ENCODE measurements at places on chromosomes 1 and 21. TPM values are rescaled to one million over a fixed set of nuclear protein-coding genes. Genes with fewer than 3 reads are reported as not detected.

GRCh38 chr1:73587080-73587479, 610.9 kb downstream of the LRRIQ3 start:
- H3K4me3 ChIP-seq = no peak overlapping the region
- no peaks in the 10 kb centered on the region for H3K36me3 ChIP-seq
- no peaks in the 10 kb centered on the region for H3K4me1 ChIP-seq
- no peaks in the 10 kb centered on the region for H3K27me3 ChIP-seq
- no peak overlapping the region for H3K27ac ChIP-seq

- DNase-seq = no peak
- no peaks in the 10 kb centered on the region for H3K36me3 ChIP-seq
- H3K4me3 ChIP-seq = no peak overlapping the region
- H3K27me3 ChIP-seq = no peaks in the 10 kb centered on the region
- H3K4me1 ChIP-seq = peaks cover 9% of the 10 kb centered on the region
Measured at GRCh38 chr1:178127482-178128191, 33.7 kb downstream of the RASAL2 start.

DNA sequence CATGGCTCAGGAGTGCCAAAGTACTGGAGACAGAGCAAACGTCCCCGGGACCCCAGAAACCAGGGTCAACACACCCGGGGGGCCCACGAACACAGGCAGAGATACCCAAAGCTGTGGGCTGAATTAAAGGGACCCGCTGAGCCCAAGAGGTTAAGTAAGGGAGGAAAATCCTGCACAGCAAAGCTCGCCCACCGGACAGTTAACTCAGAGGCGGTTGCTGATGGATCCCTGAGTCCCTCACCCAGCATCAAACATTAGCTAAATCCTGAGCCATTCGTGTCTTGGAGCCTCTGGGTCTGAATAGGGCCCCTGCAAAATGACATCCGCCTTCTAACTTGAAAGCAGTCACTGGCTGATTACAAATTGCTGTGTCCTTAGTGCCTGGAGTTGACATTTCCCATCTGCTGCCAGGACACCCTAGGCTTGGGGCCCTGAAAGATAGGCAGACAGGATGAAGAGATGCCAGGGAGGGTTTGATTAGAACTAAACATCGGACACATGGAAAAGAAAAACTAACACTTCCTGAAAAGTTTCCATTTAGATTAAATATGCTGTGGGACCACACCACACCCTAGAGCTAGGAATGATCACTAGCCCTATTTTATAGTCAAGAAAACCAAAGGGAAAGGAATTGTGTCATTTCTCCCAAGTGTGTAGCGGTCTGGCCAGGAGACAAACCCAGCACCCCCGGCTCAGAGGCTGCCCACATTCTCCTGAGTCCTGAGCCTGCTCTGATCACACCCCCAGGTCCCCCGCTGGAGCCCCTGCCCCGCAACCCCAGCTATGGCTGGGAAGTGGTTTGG, 239.3 kb downstream of the NPHP4 start:
- no peak overlapping the region for H3K4me3 ChIP-seq
- DNase-seq = no peak
- H3K27ac ChIP-seq = no peak overlapping the region
- H3K4me1 ChIP-seq = no peaks in the 10 kb centered on the region
- no peaks in the 10 kb centered on the region for H3K36me3 ChIP-seq

DNA sequence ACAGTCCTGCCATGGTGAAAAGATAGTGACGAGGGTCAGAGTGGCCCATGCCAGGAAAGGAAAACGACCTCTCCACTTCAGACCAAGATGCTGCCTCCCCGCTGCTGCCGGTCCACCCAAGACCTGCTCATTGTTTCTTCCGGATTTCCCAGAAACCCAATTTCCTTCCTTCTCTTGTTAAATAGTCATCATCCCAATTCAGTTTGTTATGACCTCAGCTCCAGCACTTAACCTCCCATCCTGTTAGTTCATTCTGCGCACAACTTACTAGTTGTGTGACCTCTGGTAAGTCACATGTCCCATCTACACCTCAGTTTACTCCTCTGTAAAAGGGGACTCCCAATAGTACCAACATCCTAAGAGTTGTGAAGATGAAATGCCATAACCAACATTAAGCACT, 29.9 kb upstream of the PPP1R15B start:
- H3K4me3 ChIP-seq = no peak overlapping the region
- no peak for DNase-seq

- DNase-seq = no peak
- no peak overlapping the region for H3K4me3 ChIP-seq
- H3K27me3 ChIP-seq = no peaks in the 10 kb centered on the region
Measured at GRCh38 chr1:172283766-172284165, 136.7 kb upstream of the C1orf105 start.

GRCh38 chr1:226663327-226663704, 75.8 kb downstream of the ITPKB start:
- DNase-seq = no peak
- no peak overlapping the region for H3K4me3 ChIP-seq
- no peaks in the 10 kb centered on the region for H3K27me3 ChIP-seq
- peaks cover 53% of the 10 kb centered on the region for H3K4me1 ChIP-seq

GRCh38 chr1:100629391-100629790, 90.2 kb upstream of the VCAM1 start:
- H3K27ac ChIP-seq = no peak overlapping the region
- no peak for DNase-seq
- H3K4me1 ChIP-seq = peaks cover 28% of the 10 kb centered on the region
- no peak overlapping the region for H3K4me3 ChIP-seq
- no peaks in the 10 kb centered on the region for H3K36me3 ChIP-seq

The EFNA1 gene
- total RNA-seq = 133 TPM

The ASAP3 gene
- total RNA-seq = 37.8 TPM

The MROH9 gene
- not detected for total RNA-seq

The HP1BP3 gene
- 198 TPM for total RNA-seq

Data from kidney (tissue), 22 donors.